Stimulated activated CD8-positive, alpha-beta memory T cell treated with anti-CD3 and anti-CD28 coated beads, Interleukin-4, amount 100 ng/mL, for 1 hour (primary cell): ENCODE measurements at places on chromosomes 13 and 19.

GRCh38 chr13:73261739-73262216 is 203.0 kb downstream of the KLF5 start:
- DNase-seq, result no peak

DNA sequence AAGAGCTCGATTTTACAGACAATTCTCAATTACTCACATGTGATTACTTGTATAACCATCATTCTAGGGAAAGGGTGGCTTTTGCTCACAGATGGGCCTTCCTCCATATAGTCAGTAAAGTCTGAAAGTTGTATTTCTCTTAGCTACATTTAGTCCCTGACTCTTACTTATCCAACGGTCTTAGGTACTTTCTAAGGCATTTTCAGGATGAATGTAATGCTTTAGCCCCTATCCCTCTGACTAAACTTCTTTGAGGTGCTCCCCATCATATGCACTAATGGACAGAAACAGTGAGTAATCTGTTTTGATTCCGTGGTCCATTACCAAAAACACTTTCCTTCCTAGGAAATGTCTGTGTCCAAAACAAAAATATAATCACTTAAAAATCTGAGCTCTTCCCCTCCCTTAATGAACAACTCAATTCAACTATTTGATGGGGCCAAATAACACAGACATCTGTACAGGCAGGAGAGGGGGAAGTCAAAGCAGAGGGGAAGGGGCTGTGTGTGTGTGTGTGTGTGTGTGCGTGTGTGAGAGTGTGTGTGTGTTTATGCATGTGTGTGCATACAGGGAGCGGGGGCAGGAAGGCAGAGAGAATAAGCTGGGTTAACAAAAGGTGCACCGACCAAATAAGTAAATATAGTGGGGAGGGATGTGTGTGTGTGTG is 84.9 kb downstream of the USP12 start:
- no peak for DNase-seq

DNA sequence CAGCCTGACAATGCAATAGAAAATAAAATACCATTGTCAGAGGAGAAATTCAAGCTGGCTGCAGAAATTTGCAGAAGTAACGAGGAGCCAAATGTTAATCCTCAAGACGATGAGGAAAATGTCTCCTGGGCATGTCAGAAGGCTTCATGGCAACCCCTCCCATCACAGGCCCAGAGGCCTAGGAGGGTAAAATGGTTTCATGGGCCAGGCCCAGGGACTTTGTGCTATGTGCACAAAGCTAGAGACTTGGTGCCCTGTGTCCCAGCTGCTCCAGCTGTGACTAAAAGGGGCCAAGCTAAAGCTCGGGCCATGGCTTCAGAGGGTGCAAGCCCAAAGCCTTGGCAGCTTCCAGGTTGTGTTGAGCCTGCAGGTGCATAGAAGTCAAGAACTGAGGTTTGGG is 431.7 kb downstream of the LMO7 start:
- no peak for DNase-seq

DNA sequence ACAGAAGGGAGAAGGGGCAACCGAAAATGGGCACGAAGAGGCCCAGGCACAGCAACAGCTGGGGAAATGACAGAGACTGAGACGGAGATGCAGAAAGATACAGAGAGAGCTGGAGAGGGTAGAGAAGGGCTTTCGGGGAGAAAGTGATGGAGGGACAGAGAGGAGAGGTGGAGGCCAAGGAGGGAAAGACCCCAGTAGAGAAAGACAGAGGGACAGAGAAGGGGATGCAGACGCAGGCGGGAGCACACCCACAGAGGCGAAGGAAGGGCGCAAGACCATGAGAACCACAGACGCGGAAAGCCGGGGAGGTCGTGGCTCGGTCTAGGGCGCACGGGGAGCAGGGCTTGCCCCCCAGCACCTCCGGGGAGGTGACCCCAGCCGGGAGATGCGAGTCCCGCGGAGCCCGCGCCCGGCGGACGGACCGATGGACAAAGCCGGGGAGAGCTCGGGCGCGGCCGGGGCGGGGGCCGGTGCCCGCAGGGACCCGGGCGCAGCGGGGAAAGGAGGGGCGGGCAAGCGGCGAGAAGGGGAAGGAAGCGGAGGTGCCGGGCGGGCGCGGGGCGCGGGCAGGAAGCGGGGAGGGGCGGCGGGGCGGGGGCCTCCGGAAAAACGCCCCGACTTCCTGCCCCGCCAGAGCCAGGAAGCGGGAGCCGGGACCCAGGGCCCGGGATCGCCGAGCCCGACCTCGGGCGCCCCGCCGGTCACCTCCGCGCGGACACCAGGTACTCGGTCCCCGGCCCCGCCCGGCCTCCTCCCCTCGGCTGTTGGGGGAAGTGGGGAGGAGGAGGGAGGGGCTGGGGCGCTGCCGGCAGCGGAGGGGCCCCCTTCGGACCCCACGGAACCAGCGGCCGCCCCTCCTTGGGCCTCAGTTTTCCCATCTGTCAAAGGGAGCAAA is at the start of gene ARHGEF1:
Gene ARHGEF1, plus strand, starts transcription at position 617 of the 895 bp plus-strand sequence. CDS start 4,899 bp downstream, outside the sequence.
- no peak for DNase-seq

DNA sequence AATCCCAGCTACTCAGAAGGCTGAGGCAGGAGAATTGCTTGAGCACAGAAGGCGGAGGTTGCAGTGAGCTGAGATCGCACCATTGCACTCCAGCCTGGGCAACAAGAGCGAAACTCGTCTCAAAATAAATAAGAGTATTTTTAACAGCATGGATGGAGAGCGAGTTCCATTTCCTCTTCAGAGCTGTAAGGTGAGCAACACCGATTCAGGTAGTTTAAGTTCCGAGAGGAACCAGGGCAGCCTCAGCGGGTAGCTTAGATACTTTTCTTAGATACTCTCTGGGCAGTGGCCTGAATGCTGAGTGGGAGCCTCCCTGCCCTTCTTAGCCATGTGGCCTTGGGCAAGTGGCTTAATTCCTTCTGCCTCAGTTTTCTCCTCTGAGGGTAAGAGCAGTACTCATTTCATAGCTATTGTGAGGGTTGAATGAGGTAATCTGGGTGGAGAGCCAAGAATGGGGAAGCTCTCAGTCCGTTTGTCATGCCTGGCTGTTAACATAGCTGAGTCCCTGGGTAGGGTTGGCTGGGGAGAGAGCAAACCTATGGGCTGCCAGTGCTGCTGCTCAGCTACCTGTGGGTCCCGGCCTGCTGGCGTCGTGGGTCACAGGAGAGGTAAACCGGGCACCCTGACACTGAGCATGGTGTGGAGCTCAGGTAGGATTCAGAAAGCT is 4.1 kb downstream of the ATP11A start:
- no peak for DNase-seq

DNA sequence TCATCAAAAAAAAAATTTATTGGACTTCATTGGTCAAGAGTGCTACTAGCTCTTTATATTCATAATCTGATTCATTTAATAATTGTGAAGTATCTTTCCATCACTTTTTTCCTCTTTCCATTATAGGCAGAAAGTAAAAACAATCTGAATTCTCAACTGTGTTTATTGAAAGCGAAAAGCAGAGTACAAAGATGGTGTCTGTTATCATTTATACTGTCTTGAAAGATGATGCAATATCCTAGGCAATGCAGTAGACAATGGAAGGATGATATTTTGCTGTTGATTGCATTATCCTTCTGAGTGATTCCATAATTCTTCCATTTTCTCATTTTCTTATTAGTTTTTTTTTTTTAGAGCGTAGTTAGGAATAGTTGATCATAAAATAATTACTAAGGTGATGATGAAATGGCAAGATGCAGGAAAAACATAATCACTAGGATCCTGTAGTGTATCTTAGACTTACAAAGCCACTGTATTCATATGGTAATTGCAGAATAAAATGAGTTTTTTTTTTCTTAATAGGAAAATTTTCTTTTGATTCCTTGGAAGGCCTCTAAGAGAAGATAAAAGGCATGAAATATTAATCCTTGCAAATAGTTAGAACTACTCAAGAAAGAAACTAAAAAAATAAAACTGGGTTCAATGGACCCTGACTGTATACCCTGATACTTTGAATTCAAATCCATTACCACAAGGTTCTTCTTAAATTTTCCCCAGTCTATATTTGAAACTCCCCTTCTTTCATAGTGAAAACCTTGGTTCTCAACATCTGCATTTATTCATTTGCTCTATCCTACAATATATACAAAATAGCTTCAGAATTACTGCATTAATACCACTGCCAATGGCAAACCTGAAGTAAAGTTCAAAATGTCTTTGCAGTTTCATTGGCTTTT is 11.6 kb downstream of the URI1 start:
- DNase-seq, result no peak

DNA sequence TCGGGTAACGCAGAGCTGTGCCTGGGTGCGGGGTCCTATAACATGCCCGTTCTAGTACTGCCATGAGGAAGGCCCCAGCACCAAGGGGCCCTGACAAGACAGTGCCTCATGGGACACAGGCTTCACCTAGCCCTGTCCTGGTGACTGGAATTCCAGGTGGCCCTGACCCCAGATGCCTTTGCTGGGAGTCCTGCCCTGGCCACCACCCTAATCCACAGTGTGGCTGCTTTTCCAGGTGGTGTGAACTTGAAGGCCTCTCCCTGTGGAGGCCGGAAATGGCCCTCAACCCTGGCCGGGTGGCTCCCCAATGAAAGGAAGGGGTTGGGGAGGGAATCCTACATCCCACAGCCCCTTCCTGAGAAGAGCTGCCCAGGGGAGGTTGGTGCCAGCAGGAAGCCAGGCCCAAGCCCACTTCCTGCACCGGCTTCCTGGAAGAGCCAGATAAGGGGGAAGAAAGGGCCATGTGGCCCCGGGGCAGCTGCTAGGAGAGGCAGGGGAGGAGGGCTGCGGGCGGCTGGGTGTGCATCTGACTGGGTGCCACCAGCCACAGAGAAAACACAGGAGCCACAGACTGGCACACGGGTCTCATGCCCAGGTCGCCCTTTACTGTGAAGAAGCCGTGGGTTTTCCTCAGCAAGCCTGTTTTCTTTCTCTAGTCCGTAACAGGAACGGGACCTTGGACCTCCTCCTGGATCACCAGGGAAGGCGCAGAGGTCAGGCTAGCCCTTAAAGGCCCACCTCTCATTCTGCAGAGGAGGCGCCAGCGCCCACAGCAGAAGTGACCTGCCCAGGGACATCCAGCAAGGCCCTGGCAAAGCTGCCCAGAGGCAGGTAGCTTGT is 4.7 kb downstream of the LSM4 start:
- DNase-seq, result no peak

- DNase-seq, result no peak
Observed at GRCh38 chr13:38602266-38602665, 84.6 kb upstream of the FREM2 start.

DNA sequence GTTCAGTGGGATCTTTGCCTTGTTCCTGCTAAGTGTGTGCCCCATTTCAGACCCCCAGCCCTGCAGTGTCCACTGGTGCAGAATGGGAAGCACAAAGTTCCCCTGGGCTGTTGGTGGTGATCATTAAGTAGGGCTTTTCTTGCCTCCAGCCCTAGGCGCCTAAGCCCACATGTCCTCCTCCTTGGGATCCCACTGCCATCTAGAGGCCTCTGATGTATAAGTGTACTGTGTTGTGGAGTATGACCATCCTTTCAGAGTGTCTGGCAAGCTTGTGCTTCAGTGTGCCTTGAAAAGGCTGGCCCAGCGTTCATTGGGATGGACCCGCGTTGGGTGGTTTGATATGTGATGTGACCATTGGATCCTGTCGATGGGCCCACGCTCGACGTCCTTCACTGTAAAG is 71.2 kb downstream of the WASF3 start:
- DNase-seq, result no peak

DNA sequence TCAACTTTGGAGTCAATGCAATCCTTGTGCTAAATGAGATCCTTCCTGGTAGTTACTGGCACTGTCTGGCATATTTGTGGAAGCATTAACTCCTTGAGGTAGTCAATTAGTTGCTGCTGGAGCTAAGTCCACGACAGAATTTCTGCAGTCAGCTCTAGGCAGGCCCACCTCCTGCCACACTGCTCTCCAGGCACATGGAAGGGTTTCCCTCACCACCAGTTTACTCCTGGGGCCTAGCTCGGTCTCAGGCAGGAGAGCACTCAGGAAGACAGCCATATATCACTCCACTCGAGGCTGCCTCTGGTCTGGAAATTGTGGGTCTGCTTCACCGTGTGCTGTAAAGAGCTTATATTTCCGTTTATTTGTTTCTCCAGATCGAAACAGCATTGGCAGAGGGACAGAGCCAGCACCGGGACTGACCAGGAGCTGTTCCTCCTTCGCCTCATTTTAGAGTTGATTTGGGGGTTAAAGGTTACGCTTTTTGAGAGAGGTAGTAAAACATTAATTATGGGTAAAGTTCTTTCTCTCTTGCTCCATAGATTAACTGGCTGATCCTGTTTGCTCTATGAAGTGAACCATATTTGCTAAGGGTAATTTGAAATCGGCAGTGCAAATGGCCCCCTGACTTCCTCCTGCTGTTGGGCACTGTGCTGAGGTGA is 20.6 kb upstream of the GTF3A start:
- no peak for DNase-seq

- DNase-seq, result no peak
Observed at GRCh38 chr19:13181747-13182388, 31.7 kb downstream of the IER2 start.

DNA sequence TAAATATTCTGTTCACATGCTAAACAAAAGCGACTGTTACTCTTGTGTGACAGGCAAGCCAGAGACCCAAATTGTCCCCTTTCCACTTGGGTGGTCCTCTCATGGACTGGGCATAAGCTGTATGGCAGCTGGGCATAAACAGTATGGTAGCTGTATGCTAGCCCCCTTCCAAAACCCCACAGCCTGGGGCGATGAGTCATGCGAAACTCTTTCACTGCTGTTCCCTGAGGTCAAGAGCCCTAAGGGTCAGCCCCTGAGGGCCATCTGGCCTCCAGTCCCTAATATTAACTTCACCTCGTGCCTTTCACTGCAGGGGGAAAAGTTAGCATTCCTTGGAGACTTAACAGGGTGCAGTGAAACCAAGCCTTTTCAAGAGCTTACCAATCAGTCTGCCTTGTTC is 45.6 kb upstream of the ZNF562 start:
- no peak for DNase-seq

GRCh38 chr13:31204592-31204991 is 4.8 kb downstream of the B3GLCT start:
- DNase-seq, result no peak

DNA sequence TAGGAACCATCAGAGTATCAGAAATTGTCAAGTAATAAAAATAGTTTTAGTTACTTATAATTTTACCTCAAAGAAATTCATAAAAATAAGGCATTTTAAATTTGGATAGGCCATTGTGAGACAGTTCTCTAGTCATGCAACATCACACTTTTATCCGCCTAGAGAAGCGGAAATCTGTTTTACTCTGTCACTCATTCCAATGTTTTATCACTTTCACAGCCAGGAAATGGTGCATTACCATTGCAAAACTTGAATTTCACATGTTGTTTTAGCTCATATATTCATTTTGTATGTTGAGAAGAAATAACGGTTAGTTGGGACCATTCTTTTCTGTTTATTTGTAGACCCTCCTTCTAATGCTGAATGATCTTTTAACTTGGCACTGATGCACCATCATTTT is 427.2 kb downstream of the GPC6 start:
- no peak for DNase-seq

GRCh38 chr19:38035515-38036495 is 128.8 kb downstream of the SIPA1L3 start:
- DNase-seq, result no peak

GRCh38 chr19:35052599-35053190 is 11.2 kb downstream of the HPN start:
- DNase-seq, result no peak

DNA sequence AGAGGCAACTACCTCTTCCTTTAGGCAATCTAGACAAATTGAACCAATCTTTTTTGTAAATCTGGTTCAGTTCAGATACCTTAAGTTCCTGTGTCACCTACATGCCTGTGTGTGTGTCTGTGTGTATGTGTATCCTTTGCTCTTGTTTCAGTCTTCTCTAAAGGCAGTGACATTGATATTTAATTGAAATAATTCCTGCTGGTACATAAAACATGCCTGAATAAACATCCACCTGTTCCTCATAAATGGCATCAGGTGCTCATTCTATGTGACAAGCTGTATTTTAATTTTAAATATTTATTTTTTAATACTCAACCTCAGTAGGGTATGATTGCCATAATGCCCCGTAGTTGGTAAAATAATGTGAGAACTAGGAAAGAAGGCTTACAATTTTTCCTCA is 1606.4 kb upstream of the PRR20A start:
- DNase-seq, result no peak
